ENCODE measurements at places on chromosomes 4 and X.

DNA sequence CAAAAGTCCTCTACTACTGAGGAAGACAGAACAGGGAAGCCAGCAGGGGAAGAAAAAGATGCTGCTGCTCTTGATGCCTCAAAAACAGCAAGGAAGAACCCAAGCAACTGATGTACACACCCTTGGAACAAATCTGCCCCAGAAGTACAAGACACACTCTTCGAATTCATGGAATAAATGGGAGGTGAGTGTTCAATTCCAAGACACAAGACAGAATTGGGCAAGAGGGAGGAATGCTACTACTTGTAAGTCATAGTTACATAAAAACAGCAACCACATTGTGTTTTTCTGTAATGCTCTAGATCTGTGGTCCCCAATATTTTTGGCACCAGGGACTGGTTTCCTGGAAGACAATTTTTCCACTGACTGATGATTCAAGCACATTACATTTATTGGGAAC is 58.0 kb upstream of the H2AZ1 start:
- no peak for DNase-seq

DNA sequence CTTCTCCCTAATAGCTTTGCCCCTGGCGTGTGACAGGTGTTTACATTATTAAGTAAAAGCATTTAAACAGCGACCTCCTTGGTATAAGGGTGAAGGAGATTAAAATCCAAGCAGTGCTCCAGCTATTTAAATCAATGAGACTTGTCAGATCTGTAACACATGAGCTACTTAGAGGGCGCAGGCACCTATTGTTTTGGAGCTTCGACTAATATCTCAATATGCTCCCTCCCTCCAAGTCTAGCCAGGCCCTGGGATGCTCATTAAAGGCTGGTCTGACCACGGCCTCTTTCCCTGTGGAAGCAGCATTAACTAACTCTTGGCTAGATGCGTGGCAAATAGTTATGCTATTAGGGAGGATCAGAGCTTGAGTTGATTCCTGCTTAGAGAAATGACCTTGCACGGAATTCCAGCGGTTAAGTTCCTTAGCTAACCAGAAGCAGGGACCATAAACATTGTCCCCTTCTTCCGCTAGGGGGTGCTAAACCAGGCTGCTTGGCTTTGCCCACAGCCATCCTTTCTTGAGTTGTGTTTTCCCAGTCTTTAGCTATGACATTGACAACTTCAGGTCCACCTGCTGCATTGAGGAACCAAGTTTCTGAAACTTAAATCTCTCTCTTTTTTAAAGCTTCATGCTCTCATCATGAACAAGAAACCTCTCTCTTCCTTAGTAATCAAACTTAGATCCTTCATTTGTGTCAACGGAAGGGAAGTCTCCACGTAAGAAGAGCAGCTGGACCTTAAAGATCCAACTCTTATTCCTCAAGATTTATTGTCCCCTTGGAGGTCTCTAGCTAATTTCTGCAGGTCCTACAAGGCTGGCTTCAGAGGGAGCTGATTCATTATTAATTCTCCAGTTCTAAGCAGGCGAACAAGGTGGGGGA is 80.7 kb upstream of the IGFBP7 start:
- DNase-seq: no peak

DNA sequence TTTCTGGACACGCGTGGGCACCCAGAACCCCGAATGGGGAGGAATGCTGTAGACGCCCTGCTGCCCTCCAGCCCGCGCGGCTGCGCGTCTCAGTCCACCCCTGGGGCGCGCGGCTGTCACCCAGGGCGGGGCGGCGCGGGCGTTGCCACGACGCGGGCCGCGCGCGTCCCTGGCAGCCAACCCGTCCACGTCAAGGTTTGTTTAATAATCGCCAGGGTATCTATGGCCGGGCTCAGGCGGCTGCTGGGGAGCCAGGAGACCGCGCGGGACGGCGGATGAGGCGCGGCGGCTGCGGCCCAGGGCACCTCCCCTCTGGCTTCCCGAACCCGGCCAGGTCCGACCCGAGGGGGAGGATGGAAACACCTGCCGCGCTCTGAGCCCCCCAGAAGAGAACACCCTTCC is at the start of gene SPATA18:
SPATA18 (plus strand) TSS at position 92 of the 402 bp plus-strand sequence. CDS start 401 bp downstream, outside the sequence.
- DNase-seq: no peak

DNA sequence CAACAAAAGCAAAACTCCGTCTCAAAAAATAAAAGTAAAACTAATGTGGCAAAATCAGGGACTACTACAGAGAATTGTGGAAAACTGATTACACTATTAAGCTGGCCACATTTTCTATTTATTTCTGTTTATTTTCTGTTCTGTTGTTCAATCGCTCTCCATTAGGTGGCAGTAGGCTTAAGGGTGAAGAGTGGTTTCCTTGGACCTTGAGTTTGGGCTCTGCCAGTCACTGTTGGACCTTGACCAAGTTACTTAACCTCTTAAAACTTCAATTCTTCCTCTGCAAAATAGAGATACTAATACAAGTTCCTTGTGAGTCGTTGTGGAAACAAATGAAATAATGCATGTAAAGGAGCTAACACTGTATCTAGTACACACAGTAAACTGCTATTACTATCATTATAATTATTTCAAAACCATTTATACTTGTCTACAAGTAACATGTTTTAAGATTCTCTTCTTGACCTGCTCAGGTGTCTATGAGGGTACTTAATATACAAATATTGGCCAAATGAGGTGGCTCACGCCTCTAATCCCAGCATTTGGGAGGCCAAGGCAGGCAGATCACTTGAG is 15.2 kb downstream of the HSD17B11 start:
- DNase-seq: no peak

- DNase-seq: no peak
These were observed 70.2 kb upstream of the NEIL3 start for GRCh38 chr4:177239477-177239876.

DNA sequence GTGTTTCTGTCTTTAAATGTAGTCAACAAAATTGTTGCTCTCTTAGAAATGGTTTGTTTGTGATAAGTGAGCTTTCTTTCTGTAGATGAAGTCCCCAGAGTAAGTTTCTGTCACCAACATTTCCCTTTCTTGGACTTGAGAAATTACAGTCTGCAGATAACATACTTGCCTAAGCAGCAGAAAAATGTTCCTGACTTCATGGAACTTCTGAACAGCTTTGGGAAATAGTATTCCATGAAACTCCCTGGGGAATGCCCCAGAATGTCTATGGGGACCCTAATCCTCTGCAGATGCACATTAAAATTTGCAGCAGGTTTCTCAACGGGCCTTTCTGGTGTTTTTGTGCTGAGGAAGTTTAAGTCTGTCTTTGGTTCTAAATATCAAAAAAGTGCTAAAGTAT is 38.6 kb upstream of the NEIL3 start:
- DNase-seq: no peak

GRCh38 chrX:110804446-110804845 is 8.8 kb upstream of the CHRDL1 start:
- DNase-seq: no peak

DNA sequence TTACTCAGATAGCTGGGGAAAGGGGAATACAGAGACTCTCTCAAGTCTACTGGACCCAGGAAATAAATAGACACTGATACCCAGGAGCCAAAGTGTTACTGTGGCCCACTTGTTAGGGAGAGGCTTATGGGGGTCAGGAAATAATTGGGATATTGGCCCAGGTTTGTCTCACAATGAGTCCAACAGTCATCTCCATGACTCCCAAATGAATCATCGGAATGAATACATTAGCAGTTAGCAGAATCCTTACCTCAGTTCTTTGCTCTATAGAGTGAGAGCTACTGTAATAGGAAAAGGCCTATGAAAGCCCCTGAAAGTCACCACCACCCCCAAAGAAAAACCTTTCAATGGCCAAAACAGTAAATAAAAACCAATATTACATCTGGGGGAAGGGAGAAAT is 42.4 kb upstream of the ARHGEF6 start:
- no peak for DNase-seq

GRCh38 chr4:114495471-114495928 is 103.1 kb upstream of the UGT8 start:
- no peak for DNase-seq

DNA sequence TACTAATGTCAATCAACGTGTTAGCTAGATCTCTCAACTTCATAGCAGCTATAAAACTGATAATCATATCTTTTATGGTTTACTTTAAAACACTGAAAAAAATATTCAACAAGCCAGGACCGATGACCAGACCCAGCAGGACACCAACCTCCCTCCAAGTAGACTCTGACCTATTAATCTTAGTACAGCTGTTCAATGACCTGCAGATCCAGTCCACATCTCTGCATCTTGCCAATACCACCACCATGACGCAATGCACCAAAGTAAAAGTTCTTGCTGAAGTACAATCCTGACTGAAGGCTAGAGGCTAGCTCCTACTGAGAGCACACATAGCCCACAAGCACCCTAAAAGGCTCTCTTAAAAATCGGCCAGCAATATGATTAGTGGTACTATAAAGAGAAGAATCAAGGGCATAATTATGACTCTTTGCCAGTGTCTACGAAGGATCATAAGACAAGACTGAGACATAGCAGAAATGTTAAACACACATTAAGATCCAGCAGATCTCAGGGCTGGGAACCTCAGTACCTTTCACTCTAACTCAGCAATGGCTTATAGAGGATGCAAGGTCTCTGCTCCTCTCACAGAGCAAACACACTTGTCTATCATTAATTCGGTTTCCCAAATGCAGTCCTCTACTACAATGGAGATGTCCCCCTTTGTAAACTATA is 7.6 kb downstream of the MED14 start:
- DNase-seq: no peak

DNA sequence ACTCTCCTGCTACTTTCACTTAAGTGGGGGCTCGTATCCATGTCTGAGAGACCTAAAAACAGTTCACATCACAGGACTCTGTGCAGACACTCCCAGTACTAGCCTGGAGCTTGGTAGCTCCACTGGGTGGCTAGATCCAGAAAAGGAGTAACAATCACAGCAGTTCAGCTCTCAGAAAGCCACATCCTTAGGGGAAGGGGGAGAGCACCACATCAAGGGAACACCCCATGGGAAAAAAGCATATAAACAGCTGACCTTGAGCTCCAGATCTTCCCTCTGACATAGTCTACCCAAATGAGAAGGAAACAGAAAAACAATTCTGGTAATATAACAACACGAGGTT is 175.8 kb downstream of the FAM13A start:
- DNase-seq: no peak

DNA sequence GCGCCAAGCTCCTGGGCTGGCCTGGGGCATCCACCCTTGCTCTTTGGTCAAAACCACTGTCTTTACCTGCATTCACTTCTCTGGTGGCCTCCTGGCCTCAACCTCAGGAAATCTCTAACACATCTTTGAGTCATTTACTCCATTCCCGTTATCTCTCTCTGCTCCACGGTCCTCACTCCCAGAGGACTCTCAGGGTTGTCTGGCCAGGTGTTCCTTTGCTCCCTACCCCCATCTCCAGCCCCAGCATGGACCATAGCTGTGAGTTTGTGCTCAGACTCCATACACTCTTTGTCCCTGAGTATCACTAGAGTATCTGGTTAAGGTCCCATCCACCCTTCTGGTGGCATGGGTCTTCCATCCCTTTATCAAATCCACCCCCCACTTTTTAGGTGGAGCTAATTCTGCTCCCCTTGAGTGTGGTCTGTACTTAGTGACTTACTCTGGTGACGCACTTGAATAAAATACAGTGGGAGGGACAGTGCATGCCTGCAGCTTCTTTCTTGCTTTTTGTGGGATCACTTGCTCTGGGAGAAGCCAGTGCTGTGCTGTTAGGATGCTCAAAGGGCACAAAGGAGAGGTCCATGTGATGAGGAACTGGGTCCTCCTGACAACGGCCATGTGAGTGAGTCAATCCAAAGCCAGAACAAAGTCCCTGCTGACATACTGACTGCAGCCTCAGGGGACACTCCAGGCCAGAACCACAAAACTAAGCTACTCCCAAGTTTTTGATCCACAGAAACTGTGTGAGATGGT is 44.3 kb downstream of the IGFBP7 start:
- DNase-seq: no peak

DNA sequence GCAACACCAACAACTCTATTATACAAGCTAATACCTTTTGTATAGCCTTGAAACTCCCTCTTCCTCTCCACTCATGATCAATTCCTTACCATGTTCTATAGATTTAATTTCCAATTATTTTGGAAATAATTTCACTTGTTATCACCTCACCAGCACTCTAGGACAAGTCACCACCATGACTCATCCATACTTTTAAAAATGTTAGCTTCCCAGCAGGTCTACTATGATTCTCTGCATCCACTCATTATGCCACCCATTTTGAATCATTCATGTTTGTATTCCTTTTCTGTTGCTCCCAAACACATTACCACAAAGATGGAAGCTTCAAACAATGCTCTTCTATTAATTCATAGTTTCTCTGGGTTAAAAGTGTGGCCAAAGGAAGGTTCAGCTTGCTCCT is 469.6 kb downstream of the PDGFC start:
- DNase-seq: no peak

- DNase-seq: peak; percentile 44
These were observed 109.4 kb downstream of the GPR143 start for GRCh38 chrX:9656277-9656676.

- DNase-seq: no peak
These were observed 2.0 kb downstream of the RAB40A start for GRCh38 chrX:103517246-103517645.

- DNase-seq: no peak
These were observed 19.4 kb downstream of the GAK start for GRCh38 chr4:912548-913279.

GRCh38 chr4:22389240-22389870 is 126.5 kb downstream of the ADGRA3 start:
- no peak for DNase-seq

- DNase-seq: no peak
These were observed 581.4 kb upstream of the AADAT start for GRCh38 chr4:170671171-170671570.

DNA sequence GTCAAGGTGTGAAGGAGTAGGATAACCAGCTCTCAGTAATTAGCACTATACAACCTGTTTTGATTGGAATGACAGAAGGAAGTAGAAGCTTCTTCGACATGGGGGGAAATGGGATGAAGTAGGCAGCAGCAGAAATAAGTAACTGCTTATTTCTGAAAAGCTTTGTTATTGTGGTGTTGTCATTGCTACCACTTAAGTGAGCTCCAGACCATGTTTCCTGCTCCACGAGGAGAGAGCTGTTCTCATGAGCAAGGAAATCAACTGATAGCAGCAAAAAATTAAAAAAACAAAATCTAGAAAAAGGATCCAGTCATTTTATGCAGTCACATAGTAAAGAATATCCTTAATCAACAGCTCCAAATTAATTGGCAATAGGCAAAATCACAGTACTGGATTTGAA is 106.1 kb upstream of the TLL1 start:
- DNase-seq: no peak

DNA sequence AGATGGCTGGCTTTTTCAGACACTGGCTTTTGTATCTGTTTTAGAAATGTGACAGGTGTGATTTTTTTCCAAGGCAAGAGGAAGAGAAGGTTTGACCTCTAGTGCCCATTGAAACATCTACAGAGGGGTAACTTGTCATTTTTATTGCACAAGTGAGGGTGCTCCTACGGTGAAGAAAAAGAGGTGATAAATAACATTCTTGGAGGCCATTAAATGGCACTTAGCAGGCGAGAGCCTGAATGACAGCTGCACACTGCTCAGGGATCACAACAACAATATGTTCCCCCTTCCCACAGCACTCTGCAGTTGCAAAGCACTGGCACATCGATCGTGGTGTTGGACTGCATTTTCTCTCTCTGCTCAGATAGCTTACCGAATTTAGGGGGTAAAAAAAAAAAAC is 22.9 kb downstream of the FAM184B start:
- peak; percentile 72 for DNase-seq

Data from NCI-H187 (cell line).